ENCODE measurements at places on chromosomes 12 and 14.
A peak's percentile ranks its signal among the peaks of the same experiment; 100 is the strongest.

GRCh38 chr12:94012071-94012470, 136.3 kb upstream of the PLXNC1 start:
- DNase-seq = no peak

DNA sequence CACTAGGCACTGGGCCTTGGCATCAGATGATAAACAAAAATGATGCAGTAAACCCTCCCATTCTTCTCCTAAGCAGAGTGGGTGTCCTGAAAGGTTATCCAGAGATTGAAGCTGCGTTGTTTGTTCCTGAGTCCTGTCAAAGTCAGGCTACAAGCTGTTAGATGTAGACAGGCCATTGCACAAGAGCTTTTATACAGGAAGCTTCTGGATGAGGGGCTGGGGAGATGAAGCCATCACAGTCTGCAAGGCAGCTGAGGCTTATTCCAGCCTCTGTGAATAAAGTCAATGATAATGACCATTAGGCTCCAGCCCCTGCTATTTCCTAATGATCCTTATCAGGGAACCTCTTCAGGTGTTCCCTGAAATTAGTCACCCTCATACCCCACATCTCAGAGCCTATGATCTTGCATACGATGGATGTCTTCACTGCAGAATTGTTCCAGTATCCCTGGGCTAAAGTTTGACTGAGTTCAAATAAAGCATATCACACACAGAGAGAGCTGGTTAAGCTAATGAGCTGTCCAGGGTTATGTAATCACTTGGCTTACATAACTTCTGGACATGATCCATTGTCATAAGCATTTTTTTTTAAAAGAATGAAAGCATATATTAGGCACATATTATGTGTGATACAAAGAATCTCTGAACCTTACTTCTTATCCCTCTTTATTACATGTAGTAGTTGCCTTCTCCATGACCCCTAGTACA, 337.1 kb upstream of the OR4E1 start:
- DNase-seq = no peak

DNA sequence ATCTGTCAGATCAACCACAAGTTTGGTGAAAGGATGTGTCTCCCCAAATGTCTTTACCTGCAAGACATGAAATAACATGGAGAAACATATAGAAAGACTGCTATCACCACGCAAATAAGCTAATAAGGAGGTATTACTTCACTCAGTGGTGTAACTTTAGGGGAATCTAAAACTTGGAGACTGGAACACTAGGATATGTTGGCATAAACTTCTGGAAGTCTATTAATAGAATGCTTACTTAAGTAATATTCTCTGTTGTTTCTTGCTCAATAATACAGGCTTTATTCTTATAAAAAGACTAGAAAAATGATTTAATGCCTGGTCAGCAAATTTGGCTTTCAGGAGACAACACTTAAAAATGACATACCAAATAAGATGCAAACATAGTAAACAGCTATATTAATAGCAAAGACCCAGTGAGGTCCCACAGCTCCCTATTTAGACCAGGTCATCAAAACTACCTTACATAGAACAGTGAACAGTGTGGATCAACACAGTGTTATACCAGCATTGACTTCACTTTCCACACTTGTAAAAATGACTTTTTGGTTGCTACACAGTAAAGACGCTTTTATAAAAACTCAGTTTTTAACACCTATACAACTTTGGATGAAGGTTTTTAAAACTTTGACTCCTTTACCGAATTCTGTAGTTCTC, 18.9 kb upstream of the HAL start:
- DNase-seq = no peak

DNA sequence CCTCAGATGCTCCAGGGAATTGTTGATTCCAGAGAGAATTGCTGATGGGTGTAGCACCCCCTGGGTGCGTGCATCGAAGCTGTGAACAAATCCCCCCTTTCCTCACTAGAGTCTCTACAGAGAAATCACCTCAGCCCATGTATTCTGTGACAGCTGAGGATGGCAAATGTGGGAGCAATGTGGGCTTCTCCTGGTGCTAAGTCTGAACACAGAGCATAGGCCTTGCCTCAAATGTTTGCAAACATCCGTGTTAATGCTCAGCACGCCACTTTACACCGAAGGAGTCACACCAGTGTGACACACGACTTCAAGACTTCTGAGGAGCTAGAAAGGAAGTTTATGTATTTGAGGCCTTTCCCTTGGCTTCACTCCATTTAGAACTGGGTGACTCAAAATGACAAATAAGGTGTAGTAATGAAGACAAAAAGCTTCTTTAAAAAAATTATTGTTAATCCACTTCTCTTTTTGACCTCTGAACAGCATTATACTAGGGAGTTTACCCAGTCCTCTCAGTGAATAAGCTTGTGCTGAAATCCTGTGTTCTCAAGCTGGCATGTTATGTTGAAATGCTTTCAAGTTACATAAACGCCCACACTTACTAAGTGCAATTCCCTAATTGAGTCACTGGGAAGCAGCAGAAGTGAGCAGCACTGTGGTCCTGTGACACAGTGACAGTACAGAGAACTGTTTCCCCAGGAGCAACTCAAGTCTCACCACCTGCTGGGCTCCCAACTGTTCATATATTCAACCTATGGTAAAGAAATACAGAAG, 92.9 kb downstream of the FAR2 start:
- DNase-seq = peak; percentile 37

All from transverse colon (tissue), 4 donors.